HuH-7 (cell line): ENCODE measurements at places on chromosomes 7 and 10.

DNA sequence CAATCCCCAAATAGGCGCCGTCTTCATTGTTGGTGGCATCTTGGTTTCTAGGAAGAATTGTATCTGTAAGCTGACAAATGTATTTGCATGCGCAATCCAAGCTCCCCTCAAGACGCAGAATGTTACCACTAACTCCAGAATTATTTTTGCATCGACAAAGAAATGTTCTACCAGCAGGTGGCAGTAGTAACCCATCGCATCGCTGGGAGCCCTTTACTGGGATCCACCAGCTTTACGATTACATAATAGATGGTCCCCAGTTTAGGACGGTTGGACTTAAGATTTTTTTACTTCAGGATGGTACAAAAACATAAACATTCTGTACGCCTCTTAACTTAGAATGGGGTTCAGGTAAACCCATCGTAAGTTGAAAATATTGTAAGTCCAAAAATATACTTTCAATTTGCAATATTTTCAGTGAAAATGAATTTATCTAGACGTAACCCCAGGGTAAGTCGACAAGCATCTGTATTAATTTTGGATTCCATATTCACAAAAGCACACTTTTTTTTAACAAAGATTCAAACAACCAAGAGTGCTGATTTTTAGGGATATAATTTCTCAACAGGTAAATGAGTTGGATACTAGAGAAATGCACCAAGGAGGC is 114.0 kb upstream of the COBL start:
- peak; percentile 66 for DNase-seq

- DNase-seq: no peak
These were observed 51.7 kb downstream of the DAGLB start for GRCh38 chr7:6395898-6396595.

DNA sequence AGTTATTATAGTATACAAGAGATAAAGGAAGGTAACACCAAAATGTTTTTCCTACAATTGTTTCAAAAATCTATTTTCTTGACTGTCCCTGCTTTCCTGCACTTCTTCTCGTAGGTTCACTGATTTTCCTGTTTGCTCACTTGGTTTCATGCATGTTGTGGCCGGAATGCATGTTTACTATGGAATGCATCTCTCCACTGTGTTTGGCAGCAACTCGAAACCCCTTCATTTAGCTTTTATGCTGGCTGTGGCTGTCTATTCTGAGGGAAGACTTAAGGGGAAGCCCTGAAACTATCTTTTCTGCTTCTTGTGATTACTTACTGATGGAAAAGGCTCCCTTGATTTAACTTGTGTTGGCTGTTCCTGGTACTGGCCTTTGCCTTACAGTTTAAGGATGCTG is 120.3 kb downstream of the NRG3 start:
- no peak for DNase-seq

GRCh38 chr7:67738958-67739357 is 742.3 kb downstream of the TYW1 start:
- peak; percentile 24 for DNase-seq

DNA sequence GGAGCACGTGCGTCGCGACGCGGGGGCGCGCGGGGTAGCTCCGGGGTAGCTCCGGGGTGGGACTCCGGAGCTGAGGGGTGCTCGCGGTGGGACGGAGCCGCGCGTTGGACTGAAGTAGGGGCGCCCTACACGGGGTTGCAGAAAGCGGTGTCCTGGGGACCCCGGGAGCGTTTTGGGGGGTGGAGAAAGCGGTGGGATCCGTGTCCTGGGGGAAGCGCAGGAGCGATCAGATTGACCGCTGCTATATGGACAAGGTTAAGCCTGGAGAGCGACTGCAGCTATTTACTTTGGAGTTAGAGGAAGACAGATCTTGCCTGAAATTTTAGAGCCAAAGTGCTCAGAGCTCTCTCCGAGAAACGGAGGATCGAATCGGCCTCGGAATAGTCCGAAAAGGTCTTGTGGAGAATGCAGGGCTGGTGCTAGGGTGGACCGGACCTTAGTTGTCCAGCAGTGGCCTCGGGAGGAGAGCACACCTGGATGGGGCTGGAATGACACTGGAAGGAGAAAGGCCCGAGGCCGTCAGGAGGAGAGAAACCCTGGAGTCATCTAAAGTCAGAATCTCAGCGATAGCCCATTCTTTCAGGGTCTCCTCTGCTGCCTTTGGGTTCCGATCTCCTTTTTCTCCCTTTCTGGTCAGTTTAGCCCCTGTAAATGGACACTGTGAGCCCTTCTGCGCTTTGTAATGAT is 564 bp downstream of the PDSS1 start:
- peak; percentile 44 for DNase-seq

GRCh38 chr7:139960157-139960556 is 102.6 kb downstream of the PARP12 start:
- DNase-seq: no peak
